PC-9 (cell line): ENCODE measurements at places on chromosomes 7 and 10.
A peak's percentile ranks its signal among the peaks of the same experiment; 100 is the strongest.

GRCh38 chr10:76998451-76998850, 639.2 kb downstream of the KCNMA1 start:
- no peak for DNase-seq

DNA sequence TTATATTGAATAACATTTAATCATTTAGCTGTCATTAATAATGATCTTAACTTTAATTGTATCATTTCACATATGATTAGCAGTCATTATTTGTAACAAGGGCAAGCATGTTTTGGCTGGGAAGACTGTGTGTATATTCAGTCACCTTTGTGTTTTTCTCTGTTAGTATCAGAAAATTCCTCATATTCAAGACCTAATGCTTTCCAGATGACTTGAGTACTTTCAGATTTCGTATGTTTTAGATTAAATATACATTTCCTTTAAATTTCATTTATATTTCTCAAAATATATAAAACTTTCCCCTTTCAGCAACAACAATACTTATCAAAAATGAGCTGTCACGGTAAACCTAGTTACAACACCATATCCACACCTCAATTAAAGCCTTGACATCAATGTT, 6.3 kb upstream of the CACNA2D1 start:
- DNase-seq: no peak

GRCh38 chr7:28685644-28686417, 272.3 kb downstream of the TRIL start:
- peak; percentile 90 for DNase-seq

DNA sequence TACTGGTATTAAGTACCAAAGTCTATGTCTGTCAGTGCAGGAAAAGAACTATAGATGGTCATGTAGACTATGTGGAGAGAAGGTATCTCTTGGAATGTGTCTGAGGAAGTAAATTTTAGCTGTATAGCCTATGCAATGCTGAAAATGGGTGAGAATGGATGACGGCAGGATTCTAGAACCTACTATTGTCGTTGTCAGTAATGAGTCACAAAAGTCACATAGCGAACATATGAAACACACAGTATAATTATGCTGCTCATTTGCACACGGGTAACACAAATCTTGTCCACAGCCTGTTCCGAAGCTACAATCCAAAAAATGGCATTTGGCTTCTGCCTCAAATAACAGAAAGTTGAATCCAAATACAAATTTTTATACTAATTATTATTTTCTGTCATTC, 33.6 kb upstream of the KMT2E start:
- DNase-seq: no peak

- DNase-seq: no peak
These were observed 30.7 kb downstream of the ZNF777 start for GRCh38 chr7:149430192-149430591.

GRCh38 chr7:158107806-158108205, 479.8 kb downstream of the PTPRN2 start:
- DNase-seq: no peak

GRCh38 chr7:43530553-43531410, 52.1 kb upstream of the STK17A start:
- no peak for DNase-seq

- no peak for DNase-seq
These were observed 118.0 kb downstream of the OTUD1 start for GRCh38 chr10:23556727-23557440.

DNA sequence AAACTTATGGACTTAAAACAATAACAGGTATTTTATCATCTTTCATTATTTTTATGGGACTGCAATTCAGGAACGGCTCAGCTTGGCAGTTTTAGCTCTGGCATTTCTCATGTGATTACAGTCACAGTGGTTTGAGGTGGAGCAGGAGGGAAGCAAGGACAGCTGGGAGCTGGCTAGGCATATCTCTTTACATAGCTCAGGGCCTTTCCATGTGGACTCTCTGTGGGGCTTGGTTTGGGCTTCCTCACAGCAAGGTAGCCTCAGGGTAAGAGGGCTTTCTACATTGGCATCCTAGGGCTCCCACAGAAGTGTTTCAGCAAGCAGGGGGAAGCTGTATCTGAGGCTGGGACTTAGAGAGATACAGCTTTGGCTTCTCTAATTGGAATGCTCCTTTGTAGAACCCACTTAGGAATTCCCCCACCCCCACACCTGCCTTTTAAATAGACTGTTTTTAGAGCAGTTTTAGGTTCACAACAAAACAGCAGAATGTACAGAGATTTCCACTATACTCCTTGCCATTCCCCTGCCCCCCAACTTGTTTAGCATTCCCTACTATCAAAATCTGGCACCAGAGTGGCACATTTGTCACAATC, 26.6 kb upstream of the SDHAF3 start:
- DNase-seq: no peak

DNA sequence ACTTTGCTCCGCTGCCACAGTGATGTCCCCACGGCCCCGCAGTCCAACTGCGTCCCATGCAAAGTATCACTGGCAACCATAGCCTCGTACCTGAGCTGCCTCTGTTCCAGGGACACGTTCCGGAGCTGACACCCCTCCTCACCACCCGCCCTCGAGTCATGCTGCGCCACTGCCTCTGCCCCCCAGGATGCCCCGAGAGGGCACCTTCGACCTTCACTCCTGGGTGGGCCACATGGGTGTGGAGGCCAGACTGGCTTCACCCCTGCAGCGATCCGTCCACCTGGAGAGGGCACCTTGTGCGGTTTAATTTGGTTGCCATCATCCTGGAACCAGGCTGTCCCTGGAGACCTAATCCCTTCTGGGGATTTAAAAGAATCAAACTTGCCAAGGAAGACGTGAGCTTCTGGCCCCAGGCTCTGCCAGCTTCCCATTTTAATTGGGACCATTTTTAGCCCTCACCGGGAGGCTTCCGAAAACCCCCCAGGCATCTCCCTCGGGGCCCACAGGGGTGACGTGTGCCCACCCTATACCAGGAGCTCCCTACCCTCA, 19.2 kb upstream of the TNRC18 start:
- no peak for DNase-seq

GRCh38 chr10:11284291-11285085, 266.8 kb downstream of the CELF2 start:
- no peak for DNase-seq

- DNase-seq: no peak
These were observed 235.2 kb downstream of the CDC14C start for GRCh38 chr7:49159536-49159935.

DNA sequence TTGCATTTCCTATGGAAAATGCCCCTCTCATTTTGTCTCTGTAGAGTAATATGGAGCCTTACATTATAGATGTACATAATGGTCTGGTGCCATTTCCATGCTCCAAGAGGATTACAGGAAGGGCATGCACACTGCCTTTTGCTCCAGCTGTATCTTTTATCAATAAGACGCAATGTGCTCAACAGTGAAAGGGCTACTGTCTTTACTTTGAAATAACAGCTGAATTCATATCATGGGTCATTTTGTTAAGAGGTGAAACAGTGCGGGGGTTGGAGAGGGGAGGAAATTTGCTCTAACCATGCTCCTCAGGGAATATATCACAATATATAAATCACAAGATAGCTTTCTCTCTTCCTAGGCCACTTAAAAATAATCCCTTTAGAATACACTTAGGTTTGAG, 77.7 kb downstream of the ICA1 start:
- no peak for DNase-seq

DNA sequence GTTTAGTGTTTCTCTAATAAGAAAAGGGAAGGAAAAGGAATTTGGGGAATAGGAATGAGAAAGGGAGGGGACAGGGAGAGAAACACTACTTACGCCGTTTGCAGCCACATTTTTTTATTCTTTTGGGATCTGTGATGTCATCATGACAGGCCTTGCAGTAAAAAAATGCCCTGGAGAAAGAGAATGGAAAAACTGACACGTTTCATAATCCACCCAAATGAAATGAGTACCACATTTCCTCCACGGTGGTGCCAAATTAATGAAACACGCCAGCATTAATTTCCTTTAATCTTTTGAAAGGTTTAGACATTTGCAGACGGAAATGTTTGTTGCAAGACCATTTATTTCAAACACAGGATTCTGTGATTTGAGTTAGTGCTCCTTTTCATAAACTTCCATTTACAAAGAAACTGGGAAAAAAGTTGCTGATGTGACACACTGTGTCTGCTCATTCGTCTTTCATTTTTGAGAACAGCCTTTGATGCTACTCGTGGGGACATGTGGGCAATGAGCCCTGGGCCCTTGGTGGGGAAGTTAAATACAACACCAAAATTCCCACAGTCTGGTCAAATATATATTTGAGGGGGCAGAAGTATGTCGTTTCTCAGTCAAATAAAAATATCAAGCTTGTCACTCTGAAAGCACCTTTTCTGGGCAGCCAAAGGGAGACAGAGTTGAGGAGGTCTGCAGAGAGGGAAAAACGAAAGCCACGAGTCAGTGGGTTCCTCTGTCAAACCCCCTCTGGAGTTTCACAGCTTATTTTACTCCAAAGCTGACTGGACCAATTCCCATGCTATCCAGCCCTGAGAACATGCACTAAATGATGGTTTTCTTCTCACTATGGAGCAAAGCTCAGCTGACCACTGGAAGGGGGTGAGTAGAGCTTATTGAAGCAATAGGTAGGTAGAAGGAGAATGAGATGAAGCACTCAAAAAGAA, 625.5 kb downstream of the KCNMA1 start:
- DNase-seq: no peak

DNA sequence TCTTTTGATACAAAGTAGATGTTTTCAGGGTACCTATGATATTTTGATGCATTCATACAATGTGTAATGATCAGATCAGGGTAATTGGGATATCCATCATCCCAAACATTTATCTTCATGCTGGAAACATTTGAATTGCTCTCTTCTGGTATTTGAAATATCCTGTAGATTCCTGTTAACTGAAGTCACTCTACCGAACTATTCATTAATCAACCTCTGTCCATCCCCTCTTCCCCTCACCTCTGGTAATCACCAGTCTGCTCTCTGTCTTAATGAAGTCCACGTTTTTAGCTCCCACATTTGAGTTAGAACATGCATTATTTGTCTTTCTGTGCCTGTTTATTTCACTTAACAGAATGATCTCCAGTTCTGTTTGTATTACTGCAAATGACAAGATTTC, 11.3 kb downstream of the MTG1 start:
- no peak for DNase-seq
